ENCODE measurements at places on chromosomes 1 and 21.

DNA sequence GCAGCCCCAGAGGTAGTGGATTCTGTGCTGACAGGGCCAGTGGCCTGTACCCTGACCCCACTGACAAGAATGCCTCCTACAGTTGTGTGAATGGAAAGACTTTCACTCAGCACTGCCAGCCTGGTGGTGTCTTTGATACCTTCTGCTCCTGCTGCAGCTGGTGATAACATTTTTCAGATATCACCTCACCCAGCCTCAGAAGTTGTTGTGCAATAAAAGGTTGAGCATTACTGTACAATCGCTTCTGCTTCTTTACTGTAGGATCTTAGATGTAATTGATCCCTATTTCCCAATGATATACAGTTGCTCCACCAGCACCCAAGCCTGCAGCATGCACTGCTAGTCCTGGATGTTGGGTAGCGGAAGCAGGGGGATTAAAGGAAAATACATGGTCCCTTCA lies 4.8 kb upstream of the CHIA start:
- DNase-seq: no peak

DNA sequence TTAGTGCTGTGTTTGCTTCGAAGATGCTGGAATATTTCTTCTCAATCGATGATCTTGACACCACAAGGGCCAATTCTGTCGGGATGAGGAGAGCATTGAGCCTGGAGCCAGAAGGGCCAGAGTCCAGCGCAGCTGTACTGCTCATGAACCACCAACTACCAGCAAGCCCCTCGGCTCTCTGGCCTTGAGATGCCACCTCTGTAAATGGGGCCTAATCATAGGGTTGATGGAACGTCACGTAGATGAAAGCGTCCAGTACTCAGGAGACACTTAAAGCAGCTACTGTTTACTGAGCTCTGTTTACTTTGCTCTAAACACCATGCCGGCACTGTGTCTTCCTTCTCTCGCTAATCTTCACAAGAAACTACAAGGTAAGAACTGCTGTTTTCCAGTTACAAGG lies 26.3 kb downstream of the CCDC185 start:
- no peak for DNase-seq

DNA sequence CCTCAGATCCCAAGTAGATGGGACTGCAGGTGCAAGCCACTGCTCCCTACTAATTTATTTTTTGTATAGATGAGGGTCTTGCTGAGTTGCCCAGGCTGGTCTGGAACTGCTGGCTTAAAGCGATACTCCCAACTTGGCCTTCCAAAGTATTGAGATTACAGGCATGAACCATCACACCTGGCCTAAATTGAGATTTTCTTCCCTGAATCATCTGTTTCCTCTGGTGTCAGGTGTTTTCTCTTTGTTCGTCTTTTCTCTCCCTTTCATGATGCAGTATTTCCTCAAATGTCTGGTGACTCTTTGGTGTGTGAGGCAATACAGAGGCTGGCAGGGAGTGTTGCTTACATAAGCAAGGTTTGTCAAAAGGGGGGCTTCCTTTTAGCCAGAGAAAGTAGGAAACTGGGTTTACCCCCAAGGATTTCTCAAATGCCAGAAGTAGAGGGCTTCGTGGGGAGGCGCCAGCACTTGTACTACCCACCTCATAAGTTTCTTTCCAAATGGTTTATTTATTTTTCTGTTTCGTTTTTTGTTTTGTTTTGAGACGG lies 27.6 kb downstream of the CLDN14 start:
- no peak for DNase-seq

DNA sequence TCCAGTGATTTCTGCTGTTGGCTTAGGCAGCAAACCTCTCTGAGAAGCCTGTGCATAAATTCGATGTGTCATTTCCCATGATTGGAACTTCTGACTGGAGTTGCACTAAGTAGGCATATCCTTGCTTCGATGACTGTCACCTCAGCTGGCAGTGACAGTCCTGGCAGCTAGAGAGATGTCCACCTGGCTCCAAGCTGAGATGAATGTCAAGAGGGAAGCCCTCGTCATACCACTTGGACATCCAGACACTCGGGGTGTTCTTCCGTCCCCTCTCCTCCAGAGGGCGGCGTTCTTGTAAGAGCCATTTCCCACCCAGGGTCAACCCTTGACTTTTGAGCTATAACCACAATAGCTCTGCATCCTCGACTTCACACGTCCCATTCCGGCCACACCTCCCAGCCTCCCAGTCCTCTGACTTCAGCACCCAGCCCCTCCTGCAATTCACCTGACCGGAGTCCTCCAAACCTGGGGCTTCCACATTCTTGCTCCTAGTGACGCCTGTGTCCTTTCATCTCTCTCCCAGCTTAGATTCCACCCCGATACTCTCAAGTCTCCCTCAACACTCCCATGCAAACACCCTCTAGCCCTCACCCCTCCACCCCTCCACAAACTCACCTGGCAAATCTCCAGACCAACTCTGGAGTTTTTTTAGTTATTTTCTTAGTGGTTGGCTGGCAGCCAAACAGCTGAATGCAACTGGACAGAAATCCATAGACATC lies 17.3 kb downstream of the CA6 start:
- no peak for DNase-seq

DNA sequence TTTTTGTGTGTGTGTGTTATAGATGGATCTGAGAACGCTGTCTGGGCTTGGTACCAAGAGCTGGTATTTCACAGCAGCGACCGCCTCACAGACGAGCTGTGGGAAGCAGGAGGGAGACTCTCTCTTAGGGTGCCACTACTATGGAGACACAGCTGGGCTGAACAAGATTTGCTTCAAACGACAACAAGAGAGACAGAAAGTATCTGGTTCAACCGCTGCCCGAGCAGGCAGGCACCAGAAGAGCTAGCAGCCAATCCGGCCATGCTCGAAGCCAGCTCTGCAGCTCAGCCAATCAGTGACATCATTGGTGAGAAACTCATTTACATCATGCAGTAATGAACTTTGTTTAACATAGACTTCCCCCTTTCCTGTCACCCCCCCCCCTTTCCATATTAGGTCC lies 341.3 kb downstream of the USP25 start:
- DNase-seq: no peak

DNA sequence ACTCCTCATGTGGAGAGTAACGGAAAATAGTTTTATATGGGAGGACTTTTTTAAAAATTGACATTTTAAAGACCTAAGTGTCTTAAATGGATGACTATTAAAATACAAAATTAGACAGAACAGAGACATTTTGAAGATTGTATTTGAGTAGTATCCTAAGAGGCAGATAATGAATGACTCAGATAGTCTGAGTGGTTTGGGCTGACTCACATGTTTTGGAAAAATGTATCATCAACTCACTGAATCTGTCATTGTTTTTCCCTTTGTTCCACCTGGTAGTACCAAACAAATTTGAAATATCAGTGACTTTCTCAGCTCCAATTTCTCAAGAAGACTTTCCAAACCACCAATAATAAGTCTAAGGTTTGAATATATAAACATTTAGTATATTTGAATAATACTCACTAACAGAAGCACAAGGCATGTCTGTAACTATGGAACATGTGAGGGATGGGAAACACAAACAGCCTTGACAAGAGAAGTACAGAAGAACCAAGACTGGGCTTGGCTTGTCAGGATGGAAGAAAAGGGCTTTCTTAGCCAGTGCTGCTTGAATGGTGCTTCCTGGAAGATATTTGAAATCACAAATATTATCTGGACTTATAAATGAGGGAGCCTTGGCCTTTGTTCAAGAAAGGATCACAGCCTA lies 90.6 kb downstream of the SGIP1 start:
- DNase-seq: no peak

GRCh38 chr1:203422656-203423055 lies 53.0 kb upstream of the PRELP start:
- DNase-seq: no peak

- no peak for DNase-seq
These were observed 3.9 kb upstream of the TNFRSF4 start for GRCh38 chr1:1217621-1218523.

DNA sequence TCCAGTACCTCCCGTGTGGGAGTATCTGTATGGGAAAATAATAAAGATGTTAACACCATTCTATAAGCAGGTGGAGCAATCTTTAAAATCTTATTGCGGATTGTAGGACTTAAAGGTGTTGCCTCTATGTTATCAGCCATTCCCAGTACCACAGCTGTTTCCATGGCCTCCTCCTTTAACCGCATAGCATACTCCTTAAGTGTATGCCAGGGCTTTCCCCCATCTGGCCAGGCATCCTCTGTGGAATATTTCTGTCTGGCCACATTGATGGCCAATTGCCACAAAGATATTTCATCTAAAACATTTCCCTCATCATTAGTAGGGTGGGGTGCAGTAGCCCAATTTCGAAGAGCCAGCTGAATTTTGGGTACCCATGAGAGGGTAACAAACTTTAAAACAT lies 7.3 kb upstream of the STUM start:
- no peak for DNase-seq

GRCh38 chr1:4856396-4856795 lies 202.0 kb downstream of the AJAP1 start:
- DNase-seq: no peak

- DNase-seq: no peak
These were observed 10.1 kb downstream of the CZIB start for GRCh38 chr1:53210352-53210751.

DNA sequence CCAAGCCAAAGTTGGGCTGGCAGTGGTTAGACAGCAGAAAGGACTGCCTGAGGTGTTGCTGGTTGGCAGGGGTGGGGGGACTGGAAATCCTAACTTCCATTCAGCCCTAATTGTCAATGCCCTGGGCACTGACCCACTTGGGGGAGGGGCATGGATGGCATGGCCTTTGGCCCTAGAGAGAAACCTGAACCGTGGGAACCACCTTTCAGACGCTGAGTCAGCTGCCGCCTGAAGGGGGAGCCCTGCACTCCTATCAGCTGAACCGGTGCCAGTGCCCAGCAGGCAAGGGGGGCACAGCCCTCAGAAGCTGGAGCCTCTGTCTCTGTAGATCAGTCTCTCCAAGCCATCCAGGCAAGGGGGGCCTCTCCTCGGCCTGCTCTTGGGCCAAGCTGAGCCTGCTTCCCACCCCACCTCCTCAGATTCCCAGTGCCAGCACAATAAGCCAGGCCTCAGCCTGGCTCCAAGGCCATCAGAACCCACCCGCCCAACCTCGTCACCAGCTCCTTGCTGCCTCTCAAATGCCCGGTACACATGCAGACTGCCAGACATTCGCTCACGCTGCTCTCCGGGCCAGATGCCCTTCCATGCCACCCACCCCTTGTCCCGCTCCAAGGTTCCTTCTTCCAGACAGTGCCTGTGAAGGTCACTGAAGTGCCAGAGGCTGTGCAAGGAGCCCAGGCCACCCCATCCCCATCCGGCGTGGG lies 11.6 kb downstream of the TINAGL1 start:
- DNase-seq: peak; percentile 12

- no peak for DNase-seq
These were observed 178.9 kb upstream of the DPT start for GRCh38 chr1:168907786-168908348.

- no peak for DNase-seq
These were observed 54.9 kb upstream of the RAB3GAP2 start for GRCh38 chr1:220327106-220327505.

GRCh38 chr1:162404550-162405160 lies 7.3 kb downstream of the SH2D1B start:
- no peak for DNase-seq

DNA sequence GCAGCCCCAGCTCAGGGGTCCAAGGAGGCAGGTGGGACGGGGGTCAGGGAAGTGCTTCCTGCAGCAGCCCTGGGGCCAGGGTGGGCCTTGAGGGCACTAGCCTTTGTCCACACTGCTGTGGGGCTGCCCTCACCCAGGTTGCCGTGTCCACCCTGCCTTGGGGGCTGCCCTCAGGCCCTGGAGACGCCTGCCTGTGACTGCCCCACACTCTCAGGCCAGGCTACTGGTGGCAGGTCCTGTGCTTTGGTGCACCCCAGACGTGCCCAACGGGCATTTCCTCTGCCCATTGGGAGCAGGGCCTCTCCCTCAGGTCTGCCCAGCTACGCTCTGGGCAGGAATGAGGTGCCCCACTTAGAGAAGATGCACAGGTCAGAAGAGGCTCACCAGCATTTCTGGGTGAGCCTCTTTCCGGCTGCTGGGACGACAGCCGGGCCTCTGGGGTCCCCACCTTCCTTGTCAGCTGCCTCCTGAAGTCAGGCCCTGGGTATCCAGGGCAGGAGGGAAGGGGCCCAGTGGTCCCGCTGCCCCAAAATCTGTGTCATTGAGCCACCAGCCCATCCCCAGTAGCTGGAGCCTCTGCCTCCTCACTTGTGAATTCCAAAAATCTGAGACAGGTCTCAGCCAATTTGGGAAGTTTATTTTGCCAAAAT lies 2.7 kb upstream of the MMEL1 start:
- no peak for DNase-seq

DNA sequence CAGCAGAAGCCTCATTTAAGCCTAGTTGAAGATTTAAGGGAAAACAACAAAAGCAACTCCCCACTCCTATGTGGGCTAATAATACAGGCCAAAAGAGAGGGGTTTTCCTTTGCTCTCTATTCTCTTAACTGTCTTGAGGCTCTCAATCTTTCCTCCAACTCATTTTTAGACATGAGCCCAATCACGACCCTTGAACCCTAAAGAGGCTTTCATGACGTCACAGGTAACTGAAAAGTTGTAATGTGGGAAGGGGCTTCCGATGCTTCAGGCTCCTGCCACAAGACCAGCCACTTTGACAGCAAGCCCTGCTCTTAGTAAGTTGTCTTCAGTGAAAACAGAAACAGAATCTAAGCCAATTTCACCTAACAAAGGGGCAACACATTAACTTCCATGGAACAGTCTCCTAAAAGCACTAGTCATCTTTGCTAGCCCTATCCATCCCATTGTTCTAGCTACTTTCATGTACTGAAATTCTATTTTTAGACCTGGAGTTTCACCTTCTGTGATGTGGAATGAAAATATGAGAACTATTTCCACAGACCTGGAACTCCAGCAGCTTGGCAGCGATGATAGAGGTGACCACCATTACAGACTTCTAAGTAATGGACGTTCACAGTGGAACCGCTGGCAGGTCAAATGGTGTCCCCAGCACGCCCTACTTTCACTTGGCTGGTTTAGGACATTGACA lies 36.3 kb downstream of the GPR161 start:
- DNase-seq: no peak

DNA sequence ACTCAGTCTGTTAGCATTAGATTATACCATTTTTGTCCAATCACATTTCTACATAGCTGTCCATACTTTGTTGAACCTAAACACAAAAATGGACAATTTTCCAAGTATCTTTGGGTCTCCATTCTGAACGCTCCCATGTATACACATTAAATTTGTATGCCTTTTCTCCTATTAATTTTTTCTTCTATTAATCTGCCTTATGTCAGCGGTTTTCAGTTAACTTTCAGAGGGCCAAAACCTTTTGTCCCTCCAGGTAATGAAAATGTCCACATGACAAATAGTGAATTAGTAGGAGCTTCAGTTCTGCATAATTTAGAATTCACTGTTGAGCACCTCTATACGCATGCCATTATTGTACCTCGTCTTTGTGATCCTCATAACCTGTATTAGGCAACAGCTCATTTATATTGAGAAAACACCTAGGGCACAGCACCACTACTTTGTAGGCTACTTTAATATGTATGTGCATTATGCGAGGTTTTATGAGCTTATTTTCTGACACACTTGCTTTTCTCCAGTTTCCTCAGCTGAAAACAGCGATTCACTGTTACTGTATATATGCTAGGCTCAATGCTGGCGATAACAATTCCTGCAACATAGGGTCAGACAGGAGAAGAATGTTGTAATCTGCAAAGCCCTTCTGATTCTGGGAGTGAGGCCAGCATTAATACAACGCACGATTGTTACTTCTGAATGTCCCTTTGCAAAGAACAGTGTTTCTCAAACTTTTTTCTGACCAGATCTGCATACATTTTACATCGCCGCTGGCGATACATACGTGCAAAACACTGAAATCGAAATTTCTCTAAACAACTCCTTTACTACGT lies 1.1 kb upstream of the ABCD3 start:
- DNase-seq: peak; percentile 12

GRCh38 chr21:17950591-17950990 lies 131.4 kb upstream of the C21orf91 start:
- DNase-seq: no peak
